Thymus (tissue), 14 donors: ENCODE measurements at places on chromosomes 16 and 17. TPM values are rescaled to one million over a fixed set of nuclear protein-coding genes. Genes with fewer than 3 reads are reported as not detected.

GRCh38 chr16:76059186-76059585 lies 218.0 kb upstream of the CNTNAP4 start:
- no peak for DNase-seq

DNA sequence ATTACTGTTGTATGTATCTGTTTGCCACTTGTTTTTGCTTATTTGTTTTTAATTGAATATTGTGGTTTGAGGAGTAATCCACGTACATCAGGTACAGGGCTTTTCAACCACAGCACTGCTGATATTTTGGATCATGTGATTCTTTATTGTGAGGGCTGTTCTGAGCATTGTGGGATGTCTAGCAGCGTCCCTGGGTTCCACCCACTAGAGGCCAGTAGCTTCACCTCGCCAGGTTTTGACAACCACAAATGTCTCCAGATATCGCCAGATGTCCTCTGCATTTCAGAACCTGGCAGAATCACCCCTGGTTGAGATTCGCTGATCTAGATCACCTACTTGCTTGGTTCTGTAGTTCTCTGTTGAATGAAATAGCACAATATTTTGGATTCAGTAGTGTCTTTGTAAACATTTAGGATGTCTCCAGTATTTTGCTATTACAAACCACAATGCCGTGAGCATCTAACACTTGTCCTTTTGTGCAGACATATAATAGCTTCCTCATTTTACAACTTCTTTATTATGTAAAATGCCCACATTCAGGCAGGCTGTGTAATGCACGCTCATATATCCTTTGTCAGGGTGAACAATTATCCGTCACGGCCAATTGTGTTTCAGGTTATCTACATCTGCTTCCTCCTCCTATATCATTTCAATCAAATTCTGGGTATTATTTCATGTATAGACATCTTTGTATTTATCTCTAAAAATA lies 380.3 kb downstream of the SNX29 start:
- DNase-seq, result no peak

GRCh38 chr17:72462407-72462806 lies 341.6 kb downstream of the SOX9 start:
- no peak for DNase-seq

DNA sequence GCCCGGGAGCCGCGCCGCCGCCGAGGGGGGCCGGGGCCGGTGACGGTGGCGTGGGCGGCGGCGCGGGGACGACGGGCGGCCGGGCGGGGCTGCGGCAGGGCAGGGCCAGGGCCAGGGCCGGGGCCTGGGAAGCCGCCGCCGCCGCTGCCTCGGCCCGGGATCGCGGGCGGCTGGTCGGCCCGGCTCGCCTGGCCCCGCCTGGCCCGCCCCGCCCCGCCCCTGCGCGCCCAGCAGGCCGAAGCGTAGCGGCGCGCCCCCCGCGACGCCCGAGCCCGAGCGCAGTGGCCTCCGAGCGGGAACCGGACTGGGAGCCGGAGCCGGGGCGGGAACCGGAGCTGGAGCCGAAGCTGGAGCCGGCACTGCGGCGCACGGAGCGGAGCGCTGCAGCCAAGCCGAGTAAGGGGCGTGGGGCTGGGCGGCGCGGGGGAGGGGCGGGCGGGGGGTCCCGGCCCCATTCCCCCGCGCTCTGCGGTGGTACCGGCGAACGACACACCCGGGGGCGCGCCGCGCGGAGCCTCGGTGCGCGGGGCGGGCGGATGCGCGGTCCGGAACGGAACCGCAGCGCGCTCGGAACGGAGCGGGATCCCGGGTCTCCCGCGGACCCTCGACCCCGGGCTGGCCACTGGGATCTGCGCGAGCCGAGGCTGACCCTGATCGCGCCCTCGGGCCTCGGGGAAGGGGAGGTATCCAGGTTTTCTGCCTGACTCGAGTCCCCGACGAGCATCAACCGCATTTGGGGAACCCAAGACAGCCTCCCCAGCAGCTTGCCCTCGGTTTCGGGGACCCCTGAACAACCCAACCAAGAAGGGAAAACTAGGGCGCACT lies at the start of gene BEAN1:
TSS of gene BEAN1 (plus strand) at position 260 of the 825 bp plus-strand sequence. CDS start 10,382 bp downstream, outside the sequence.
- DNase-seq, result no peak

DNA sequence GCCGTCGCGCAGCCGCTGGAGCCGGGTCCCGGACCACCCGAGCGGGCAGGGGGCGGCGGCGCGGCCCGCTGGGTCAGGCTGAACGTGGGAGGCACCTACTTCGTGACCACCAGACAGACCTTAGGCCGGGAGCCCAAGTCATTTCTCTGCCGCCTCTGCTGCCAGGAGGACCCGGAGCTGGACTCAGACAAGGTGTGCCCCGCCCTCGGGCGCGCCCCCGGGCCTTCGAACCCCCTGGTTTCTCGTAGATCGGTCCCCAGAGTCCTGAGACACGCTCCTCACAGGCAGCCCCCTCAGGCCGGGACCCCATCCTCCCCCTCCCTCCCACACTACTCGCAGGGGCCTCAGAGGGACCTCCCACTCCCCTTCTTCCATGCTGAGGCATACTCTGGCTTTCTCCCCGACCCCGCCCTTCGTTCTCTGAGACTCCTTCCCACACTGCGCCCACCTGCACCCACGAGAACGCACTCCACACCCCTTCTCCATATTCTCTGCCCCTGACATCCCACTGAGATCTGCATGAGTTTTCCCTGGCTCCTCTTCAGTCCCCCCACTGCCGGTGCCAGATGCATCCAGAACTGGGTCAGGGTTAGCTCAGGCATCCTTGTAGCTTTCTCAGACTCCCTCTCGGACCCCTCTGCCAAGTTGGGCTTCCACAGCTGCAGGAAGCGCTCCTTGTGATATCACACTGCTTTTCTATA lies 523 bp downstream of the KCTD2 start:
- no peak for DNase-seq

Gene KRT39
- 0.23 TPM for polyA plus RNA-seq

Gene LPCAT2
- 11.2 TPM for polyA plus RNA-seq

Gene KCNJ12
- polyA plus RNA-seq, result 0.37 TPM

Gene ATP2A1
- 1.2 TPM for polyA plus RNA-seq

Gene LRRC75A
- polyA plus RNA-seq, result 2.1 TPM

Gene AMZ2
- polyA plus RNA-seq, result 112 TPM
